Dermis blood vessel endothelial cell (primary cell): ENCODE measurements at places on chromosomes 13 and 19. TPM values are rescaled to one million over a fixed set of nuclear protein-coding genes. Genes with fewer than 3 reads are reported as not detected.
A peak's percentile ranks its signal among the peaks of the same experiment; 100 is the strongest.

Gene ZSCAN4
- total RNA-seq = not detected in 2 replicates

DNA sequence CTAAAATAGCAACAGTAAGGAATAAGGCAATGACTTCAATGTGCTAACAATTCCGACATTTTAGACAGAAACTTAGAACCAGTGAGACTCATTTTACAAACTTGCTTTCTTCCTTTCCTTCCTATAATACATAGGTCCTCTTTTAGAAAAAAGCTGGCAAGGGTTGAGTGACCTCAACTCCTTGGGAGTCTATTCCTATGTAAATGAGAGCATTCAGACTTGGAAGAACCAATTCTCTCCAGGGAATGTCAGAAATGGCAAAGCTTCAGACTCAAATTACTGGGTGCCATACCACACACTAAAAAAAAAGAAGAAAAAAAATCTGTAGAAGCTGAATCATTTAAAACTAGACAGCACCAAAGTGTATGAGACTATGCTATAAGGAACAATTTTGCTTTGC, 1328.2 kb downstream of the OLFM4 start:
- DNase-seq = no peak

- DNase-seq = no peak
Measured at GRCh38 chr13:102742506-102742905, 31.1 kb downstream of the TEX30 start.

DNA sequence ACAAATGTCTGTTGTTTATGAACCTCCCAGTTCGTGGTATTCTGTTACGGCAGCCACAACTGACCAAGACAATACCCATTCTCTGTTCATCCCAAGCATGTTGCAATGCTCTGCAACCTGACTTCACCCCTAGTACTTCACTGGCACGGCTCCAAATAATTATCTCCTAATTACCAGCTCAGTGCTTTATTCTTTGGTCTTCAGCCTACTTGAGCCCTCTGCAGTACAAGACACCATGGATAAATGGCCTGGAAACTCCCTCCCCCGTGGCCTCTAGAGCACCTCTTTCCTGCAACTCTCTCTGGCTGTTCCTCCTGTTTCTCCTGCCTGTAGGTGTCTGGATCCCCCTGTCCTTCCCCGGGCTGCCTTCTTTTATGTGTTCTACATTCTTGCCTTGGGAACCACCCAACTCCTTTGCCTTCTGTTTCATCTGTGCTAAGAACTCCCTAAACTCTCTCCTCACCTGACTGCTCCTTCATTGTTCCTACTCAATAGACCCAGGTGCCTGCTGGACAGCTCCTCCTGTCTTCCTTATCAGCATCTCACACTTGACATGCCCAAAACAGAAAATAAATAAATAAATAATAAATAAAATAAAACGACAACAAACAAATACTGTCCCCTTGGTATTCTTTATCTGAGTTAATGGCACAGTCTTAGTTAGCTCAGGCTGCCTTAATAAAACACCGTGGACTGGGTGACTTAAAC, 200.4 kb upstream of the IPO5 start:
- DNase-seq = no peak

DNA sequence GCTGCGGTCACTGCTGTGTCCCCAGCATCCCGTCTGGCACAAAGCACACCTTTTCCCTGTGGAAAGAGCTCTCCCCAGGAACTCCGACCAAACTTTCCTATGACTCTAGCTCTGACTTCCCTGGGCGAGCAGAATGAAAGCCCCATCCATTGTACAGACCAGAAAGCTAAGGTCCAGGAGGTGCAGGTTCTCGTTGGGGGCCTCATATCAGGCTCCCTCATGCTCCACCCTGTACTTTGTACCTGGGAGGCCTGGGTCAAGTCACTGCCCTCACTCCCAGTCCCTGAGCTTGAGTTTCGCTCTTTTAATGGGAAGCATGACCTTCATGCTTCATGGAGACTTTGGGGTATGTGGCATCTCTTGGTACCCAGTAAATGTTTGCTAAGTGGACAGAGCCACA, 18.4 kb downstream of the CYTH2 start:
- no peak for DNase-seq

- no peak for DNase-seq
Measured at GRCh38 chr13:61275736-61276135, 139.9 kb downstream of the PCDH20 start.

DNA sequence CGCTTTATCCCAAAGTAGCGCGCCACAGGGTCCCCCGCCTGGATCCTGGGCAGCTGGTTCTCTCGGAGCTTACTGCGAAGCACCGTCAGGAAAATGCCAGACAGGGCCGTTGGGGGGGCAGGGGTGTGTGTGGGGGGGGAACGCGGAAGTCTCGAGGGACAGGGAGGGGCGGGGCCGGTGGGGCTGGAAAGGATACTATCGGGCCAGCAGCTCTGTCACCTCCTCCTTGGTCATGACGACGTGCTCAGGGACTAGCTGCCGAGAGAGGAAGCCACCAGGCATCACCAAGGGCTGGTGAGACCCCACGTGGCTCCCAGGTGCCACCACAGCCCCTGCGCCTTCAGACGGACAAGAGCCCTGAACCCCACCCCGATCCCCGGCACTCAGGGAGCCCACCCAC, 5.3 kb downstream of the POLR2E start:
- DNase-seq = no peak

DNA sequence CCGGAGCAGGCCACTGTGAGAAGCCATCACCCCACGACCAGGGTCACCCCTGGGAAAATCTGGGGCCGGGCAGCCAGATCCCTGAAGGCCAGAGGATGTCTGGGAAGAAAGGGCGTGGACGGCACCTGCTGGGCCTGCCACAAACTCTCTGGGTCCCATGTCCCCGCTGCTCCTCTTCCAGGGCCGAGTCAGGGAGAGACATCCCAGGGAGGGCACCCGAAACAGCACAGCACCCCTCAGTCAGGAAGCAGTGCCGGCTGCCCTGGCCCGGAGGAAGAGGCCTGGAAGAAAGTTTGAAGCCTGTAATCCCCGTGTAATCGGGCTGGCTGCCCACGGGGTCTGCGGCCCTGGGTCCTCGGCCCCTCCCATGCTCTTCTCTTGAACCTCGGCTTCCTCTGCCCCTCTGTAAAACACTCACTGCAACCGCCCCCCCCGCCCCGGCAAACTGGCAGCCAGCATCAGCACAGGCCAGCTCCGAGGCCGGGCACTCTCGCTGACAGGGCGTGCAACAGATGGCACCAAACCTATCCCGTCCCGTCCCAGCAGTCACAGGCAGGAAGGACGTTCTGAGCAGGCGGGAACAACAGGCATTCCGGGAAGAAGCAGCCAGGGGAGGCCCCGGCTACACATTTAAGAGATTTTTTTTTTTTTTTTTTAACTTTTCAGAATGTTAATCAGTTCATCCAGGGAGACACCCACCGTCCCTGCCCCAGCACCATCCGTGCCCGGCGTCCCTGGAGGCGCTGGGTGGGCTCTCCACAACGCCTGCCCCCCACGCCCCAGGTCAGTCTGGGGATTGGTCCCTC, 1.5 kb downstream of the SBNO2 start:
- DNase-seq = peak; percentile 57

DNA sequence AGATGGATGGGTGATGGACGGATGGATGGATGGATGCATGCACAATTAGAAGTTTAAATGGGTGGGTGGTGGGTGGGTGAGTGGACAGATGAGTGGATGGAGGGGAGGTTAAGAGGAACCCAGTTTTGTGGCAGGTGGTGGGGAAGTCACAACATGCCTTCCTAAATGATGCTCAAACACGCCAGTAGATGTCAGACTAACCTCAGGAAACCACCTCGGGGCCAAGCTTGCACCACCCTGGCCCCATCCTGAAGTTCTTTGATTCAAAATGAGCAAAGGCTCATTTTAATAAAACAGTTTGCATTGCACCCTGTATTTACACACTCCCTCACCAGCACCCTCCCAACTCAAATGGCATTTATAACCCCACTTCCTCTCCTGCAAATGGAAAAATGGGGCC, 91.4 kb upstream of the CACNA1A start:
- DNase-seq = peak; percentile 85

DNA sequence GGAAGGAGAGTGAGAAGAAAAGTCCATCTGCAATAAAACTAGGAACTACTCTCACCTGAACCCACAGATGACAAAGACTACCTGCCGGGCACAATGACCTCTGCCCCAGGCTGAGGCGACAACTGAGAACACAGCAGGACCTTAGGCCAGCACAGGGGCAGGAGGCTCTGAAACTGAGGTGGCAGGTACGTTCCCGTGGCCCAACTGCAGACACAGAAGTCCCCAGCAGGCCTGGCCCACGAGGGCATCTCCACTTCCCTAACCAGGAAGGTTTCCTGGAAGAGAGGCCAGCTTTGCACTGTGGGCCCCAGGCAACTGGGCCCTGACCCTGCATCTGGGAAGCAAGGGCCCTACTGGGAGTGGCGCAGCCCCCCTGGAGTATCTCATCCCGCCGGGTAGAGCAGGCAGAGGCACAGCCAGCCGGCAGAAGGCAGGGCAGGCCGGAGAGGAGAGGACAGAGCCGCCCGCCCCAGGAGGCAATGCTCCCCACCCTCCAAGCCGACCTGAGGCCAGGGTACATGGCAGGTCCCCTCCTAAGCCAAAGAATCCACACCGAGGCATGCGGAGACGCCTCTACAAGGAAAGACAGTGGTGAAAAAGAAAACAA, 32.7 kb downstream of the STK24 start:
- no peak for DNase-seq

- peak; percentile 67 for DNase-seq
Measured at GRCh38 chr13:19618977-19619376, 14.5 kb upstream of the MPHOSPH8 start.

DNA sequence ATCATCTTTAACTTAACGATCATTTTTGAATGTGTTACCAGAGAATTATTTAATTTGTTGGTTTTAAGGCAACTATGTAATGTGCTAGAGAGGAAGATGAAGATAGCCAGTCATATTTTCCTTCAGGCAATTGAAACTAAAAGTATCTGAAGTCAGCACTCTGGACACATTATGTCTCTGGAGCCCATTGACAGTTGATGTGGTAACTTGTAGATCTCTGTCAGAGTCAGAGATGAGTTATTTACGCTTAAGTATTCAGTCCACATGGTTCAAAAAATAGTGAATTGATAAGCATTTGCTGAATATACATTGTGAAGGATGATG, 2.1 kb downstream of the ZMYM2 start:
- DNase-seq = peak; percentile 11
